ENCODE measurements at places on chromosomes 16 and 17.

GRCh38 chr17:69287168-69287567, 39.8 kb downstream of the ABCA5 start:
- DNase-seq: no peak

- no peak for DNase-seq
These were observed 57.1 kb downstream of the SCNN1B start for GRCh38 chr16:23359092-23359760.

DNA sequence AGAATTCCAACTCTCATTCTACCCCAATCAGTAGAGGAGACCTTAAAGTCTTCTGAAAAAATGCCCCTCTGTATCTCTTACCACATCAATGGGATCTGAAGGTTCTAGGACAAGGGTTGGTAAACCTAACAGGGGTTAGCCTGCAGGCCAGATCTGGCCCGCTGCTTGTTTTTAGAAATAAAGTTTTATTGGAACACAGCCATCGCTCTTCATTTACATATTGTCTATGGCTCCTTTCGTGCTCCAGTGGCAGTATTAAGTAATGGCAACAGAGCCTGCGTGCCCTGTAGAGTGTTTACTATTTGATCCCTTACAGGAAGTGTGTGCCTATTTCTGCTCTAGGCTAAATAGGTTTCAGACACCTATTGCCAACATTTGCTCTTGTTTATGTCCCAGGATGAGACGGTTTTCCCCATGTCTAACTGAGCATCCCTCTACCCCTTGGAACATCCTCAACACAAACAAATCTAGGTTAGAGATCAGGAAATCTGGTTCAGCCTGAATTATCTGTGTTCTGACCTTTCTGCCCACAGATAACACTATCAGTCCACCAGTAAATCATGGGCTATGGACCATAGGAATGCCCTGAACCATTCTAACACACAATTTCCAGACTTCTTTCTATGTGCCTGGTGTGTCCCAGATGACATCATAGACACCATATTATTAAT, 44.2 kb upstream of the ERCC4 start:
- no peak for DNase-seq

GRCh38 chr17:32849879-32850278, 27.0 kb downstream of the MYO1D start:
- DNase-seq: no peak

GRCh38 chr16:71431991-71432390, 9.9 kb downstream of the TLE7 start:
- DNase-seq: no peak

DNA sequence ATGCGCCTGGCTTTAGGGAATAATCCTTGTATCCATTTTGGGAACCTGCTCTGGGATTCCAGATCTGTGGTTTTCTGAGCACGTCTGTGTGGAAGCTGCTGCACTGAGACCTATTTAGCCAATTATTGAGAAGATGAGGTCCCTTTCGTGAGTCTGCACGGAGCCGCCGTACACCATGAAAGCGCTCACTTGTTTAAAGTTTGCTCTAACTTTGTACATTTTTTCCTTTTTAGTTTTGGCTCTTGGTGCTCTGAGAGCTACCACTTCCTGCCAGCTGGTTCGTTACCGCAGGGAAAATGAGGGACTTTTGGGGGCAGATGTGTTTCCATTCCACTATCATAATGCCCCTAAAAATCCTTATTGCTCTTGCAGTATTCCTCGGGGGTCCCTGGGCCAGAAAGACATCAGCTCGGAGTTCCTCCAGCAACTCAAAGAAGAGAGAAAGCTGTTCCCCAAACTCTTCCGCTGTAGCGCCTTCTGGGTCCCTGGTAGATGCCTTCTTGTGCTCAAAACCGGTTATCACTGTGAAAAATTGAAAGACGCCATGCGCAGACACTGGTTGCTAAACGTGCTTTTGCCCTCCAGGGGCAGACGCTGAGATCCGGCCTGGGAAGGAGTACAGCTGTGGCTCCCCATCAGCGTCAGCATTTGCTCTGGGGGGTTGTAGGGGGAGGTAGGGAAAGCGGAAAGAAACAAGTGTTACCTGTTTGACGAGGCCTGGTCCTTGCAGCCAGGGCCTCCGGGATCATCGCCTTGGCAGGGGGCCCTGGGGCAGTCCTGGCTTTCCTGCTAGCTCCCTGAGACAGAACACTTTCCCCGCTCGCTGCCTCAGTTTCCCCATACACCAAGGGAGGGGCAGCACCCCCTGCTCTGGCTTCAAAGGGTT, 238.1 kb downstream of the MRTFB start:
- no peak for DNase-seq

DNA sequence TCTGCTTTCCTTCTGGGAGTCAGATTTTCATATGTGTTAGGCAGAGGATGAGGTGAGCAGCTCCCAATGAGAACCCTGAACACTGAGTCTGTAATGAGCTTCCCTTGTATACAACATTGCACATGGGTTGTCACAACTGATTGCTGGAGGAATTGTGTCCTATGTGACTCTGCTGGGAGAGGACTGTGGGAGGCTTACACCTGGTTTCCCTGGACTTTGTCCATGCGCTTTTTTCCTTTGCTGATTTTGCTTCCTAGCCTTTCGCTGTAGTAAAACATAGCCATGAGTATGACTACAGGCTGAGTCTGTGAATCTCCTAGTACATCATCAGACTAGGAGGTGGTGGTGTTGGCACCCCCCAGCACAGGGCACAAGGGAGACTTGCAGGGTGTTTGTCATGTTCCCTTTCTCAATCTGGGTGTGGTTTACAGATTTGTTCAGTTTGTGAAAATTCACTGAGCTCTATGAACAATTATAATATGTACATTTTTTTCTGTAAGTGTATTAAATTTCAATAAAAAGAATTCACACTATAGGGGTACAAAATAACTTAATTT, 1.7 kb upstream of the PLK1 start:
- no peak for DNase-seq

- no peak for DNase-seq
These were observed 48.2 kb downstream of the MRC2 start for GRCh38 chr17:62675701-62676100.

DNA sequence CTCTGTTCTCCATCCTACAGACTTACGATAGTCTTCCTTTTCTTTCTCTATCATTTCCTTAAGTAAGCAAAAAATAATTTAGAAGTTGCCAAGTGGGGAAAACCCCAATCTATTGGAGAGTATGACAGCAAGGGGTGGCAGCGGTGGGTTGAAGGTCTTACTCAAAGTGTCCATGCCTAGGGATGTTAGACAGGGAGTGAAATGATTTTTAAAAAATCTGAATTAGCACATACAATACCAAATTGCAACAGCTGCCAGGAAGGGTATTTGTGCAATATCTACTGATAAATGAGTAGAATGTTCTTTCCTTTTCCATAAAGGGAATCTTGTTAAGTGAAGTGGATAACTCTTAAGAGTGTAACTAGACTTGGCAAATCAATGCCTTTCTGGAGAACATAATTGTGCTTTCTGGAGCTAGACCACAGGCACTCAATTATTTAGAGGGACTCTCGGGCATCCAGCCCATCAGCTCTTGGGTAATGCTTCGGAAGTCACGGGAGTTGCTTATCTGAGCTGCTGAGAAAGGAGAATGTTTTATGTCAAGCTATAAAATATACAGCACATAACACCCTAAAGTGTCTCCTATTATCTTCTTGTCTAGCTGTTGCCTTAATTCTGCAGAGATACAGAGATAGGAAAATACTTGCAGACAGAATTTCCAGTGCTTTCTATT, 151.5 kb downstream of the KCNJ2 start:
- no peak for DNase-seq

GRCh38 chr16:6642271-6642670, 690.4 kb upstream of the RBFOX1 start:
- no peak for DNase-seq

DNA sequence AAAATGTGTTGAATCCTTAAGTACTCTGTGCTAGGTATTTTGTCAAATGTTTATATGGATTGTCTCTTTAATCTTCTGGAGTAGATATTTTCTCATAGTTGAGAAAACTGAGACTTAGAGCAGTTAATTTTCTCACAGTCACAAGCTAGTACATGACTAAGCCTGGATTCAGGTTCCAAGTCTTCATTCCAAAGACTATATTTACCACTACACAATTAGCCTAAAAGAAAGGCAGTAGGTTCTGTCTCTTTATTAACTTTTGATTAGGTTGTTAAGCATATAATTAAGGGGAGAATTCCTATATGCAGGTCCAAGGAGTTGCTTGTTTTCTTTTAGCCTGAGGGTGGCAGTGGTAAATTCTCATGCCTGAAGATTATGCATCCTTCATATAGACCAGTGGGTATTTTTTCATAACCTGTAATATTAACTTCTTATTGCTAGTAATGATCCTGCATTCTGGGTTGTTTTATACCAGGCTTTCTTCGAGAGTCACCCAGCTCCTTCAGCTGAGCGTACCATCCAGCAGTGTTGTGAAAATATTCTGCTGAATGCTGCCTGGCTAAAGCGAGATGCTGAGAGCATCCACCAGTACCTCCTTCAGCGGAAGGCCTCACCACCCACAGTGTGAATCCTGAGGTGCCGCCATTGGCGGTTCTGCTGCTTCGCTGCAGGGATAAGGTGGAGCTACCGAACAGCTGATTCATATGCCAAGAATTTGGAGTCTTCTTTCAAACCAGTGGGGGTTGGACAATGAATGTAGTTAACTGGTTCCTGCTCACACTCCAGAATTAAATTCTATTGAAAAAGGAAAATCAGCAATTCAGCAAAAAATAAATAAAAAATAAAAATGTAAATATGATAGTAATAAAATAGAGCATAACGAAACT, 28.2 kb upstream of the KPNB1 start:
- DNase-seq: no peak

DNA sequence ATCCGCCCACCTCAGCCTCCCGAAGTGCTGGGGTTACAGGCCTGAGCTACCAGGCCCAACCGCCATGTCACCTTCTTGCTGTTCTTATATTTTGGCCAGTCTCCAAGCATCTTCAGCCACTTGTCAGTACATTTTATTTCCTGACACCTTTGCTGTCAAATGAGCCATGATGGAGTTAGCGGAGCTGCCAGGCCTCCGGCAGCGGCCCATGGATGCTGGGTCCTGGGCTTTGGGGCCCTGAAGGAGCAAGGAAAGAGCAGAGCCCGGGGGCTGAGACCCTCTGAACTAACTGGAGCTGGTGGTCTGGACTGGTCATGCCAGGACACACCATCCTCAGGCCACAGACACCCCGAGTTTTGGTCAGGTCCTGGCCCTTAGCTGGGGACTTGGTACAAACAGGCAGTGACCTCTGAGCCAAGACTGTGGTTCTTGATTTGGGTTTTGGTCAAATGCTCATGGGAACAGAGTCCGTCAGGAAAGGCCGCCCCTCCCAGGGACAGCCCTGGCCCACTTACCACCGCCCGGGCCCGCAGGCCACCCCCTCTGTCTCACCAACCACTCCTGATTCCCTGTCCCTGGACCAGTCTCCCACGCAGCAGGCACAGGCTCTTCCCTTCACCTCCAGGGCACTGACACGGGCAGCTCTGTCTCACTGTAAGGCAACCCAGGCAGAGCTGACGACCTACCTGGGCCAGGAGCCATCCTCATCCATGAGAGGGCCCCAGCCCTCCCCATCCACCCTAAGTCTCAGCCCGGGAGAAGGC, 42.0 kb downstream of the TNFRSF13B start:
- DNase-seq: no peak

DNA sequence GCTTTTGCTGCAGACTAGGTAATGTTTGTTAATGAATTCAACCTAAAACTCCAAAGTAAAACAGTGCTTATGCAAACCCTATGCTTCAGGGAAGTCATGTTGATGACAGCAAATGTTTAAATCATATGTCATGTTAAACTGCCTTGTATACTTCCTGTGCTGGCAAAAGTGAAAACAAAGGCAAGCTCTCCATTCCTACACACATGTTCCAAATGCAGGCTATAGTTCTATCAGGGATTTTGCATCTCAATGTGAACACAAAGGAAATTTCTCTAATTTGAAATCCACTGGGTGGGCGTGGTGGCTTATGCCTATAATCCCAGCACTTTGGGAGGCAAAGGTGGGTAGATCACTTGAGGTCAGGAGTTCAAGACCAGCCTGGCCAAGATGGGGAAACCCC, 19.3 kb downstream of the UNK start:
- DNase-seq: no peak

DNA sequence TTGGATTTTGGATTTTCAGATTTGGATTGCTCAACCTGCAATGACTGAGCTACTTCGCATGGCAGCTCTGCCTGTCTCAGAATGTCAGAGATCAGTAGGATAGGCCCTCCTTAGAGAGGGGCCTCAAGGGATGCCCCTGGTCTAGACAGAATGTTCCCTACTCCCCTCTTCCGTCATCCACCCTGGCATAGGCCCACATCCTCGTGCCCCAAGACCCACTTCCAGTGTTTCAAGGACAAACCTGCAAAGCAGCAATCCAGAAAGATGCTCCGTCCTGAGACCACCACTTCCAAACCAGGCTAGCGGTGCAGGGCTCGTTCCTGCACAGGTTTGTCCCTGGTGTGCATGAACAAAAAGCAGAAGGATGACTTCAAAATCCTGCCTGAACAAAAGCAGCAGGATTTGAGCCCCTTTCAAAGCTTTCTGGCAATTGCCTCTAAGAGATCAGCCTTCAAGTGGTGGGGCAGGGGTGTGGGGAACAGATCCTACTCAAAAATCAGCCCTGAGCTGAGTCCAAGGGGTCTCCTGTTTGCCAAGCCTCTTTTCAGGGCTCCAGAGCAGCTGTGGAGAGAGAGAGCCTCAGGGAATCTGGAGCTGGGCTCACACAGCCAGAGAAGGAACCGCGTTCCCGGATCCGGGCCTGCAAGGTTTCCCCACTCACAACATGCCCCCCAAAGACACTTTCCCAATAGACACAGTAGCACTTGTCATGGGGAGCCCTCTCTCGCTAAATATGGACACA, 121.1 kb downstream of the SOCS1 start:
- no peak for DNase-seq

DNA sequence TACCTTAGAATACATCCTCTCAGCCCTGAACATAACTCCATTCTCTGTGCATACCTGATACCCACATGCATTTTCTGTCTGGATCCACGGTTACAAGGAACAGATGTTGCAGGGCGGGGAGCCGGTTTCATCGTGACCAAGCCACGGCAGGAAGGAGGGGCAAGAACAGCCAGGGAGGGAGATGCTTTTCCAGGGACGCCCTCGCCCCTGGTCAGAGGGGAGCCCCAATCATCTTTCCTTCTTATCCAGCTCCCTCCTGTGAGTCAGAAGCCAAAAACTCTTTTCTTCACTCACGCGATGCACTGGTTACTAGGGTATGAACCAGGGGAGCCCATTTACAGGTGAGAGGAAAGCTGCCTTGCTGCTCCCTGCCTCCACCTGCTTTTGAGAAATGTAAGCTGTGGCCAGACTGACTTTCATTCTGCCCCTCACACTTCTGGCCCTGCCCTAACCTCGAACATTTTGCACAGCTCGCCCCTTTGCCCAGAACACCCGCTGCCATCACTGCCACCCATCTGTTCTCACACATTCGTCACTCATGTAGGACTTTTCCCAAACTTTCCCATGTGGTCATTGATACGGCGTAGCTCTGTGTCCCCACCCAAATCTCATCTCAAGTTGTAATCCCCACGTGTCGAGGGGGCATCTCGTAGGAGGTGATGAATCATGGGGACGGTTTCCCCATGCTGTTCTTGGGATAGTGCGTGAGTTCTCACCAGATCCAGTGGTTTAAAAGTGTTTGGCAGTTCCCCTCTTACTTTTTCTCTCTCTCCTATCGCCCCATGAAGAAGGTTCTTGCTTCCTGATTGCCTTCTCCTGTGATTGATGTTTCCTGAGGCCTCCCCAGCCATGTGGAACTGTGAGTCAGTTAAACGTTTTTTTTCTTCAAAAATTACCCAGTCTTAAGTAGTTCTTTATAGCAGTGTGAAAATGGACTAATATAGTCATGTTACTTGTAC, 20.5 kb downstream of the FOXL1 start:
- no peak for DNase-seq

GRCh38 chr16:57695680-57696069, 1.1 kb downstream of the DRC7 start:
- DNase-seq: no peak

All from pons (tissue), 1 donor.